Central memory CD8-positive, alpha-beta T cell (primary cell): ENCODE measurements at places on chromosomes 2 and 18.

- DNase-seq: no peak
Measured at GRCh38 chr2:169839954-169840746, 12.9 kb downstream of the UBR3 start.

GRCh38 chr2:201482543-201482942, 31.0 kb downstream of the STRADB start:
- DNase-seq: no peak

DNA sequence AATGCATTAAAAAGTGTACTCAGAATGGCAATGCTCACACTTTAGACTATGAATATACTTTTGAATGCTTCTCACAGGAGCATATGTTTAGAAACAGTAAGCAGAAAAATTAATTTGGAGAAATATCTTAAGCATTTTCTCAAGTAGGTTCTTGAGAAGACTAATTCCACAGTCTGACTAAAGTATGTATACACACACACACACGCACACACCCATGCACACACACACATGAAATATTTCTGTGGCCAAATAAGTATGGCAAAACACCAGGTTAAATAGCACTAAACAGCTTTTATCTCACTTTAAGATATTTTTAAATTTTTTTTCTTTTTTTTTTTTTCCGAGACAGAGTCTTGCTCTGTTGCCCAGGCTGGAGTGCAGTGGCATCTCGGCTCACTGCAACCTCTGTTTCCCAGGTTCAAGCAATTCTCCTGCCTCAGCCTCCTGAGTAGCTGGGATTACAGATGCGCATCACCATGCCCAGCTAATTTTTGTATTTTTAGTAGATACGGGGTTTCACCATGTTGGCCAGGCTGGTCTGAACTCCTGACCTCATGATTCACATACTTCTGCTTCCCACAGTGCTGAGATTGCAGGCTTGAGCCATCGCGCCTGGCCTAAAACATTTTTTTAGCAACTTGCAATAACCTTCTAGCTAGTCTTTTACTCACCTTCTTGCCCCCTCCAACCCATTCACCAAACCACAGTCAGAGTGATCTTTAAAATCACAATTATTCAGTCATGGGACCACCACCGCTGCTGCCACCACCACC, 67.5 kb upstream of the SCG2 start:
- DNase-seq: no peak

DNA sequence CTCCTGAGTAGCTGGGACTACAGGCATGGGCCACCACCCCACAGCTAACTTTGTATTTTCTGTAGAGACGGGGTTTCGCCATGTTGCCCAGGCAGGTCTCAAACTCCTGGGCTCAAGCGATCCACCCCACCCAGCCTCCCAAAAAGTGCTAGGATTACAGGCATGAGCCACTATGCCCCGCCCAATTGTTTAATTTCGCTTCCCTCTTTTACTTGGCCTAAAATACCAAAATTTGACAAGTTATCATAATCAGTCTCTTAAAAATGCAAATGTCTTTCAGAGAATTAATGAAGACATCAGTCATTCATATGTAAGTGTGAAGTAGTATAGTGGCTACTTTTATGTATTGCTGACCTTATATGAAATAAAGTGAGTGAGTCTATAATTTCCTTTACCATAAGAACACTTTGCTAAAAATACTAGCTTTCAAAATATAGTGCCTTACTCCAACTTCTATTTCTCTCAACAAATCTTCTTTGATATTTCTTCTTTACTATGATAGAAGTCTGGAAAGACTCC, 9.8 kb downstream of the FBXO11 start:
- no peak for DNase-seq
